ENCODE measurements at places on chromosomes 7 and 10.

DNA sequence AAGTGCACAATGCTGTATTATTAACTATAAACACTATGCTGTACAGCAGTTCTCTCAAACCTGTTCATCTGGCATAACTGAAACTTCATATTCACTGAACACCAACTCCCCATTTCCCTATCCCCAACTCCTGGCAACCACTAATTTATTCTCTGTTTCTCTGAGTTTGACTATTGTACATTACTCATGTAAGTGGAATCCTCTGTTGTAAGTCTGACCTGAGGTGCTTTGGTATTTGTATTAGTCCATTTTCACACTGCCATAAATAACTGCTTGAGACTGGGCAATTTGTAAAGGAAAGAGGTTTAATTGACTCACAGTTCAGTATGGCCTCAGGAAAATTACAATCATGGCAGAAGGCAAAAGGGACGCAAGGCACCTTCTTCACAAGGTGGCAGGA lies 266.3 kb downstream of the PPP1R3A start:
- no peak for DNase-seq

DNA sequence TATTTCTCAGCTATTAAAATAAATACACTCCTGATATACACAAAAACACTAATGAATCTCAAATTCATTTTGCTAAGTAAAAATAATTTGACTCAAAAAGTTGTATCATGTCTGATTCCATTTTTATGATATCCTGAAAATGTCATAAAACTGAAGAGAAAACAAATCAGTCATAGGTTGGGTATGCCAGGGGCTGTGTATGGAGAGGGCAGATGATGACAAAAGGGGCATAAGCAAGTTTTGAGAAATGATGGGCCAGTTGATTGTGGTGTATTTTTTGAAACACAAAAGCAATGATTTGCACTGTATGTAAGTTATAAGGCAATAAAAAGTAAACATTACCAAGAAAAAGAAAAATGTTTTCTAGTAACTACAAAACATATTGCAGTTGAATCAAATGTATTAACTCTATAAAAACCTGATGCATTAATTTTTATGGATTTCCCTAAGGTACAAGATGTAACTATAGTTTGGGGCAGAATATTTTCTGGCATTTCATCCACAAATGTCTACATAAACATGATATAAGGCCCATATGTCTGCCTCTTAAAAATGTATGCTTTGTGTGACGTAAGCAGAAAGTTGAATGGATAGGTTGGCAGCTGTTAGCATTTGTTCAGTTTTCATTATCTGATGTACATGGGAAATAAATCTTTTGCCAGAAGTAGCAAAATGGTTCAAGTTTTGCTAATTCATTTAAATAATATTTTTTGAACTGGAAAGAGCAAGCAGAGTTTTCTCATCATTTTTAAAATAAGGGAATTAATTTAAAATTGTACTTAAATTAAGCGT lies 35.1 kb upstream of the ING3 start:
- DNase-seq, result no peak

DNA sequence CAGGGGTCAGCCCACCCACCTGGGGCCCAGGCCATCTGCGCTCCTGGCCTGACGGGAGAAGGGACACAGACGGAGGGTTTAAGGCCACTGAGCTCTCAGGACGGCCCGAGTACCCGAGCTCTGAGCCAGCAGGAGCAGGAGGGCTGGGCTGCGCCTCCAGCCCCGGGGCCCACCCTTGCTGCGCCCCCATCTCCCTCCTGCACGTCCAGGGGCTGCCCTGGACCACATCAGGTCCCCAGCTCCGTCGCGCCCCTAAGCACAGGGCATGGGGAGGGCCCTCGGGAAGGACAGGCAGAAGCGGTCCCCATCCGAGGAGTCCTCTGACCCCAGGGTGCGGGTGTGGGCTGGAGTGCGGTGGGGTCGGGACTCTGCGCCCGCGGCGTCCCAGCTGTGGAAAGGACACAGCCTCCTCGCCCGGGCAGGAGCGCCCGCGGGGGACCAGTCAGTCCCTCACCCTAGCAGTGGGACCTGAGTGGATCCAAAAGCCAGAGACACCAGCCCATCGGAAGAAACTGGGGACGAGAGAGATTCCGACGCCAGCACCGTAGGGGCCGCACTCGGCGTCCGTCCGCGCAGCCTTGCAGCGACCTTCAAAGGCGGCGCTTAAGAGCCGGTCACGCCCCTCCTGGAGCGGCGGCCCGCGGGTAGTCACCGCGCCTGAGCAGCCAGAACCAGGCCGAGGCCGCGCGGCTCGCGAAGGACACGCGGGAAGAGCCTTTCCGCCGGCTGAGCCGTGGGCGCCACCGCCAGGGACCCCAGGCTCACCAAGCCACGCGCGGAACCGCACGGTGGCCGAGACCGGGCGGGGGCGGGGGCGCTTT lies 15.9 kb downstream of the CAMK2B start:
- no peak for DNase-seq

GRCh38 chr10:118939211-118940007 lies 90.1 kb upstream of the NANOS1 start:
- DNase-seq, result no peak

DNA sequence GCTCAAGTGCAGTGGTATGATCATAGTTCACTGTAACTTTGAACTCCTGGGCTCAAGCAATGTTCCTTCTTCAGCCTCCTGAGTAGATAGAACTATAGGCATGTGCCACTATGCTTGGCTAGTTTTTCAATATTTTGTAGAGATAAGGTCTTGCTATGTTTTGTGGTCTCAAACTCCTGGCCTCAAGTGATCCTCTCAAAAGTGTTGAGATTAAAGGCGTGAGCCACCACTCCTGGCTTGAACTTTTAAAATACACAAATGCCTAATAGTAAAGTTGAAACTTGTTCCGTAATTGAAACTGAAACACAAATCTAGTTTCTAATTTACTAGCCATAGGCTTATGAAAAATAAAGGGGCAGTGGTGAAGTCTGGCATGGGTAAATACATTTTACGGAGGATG lies 65.7 kb downstream of the AP3M1 start:
- no peak for DNase-seq

GRCh38 chr7:99127636-99128035 lies 16.3 kb downstream of the SMURF1 start:
- DNase-seq, result no peak

- no peak for DNase-seq
Measured at GRCh38 chr7:26743205-26743604, 121.2 kb downstream of the SKAP2 start.

DNA sequence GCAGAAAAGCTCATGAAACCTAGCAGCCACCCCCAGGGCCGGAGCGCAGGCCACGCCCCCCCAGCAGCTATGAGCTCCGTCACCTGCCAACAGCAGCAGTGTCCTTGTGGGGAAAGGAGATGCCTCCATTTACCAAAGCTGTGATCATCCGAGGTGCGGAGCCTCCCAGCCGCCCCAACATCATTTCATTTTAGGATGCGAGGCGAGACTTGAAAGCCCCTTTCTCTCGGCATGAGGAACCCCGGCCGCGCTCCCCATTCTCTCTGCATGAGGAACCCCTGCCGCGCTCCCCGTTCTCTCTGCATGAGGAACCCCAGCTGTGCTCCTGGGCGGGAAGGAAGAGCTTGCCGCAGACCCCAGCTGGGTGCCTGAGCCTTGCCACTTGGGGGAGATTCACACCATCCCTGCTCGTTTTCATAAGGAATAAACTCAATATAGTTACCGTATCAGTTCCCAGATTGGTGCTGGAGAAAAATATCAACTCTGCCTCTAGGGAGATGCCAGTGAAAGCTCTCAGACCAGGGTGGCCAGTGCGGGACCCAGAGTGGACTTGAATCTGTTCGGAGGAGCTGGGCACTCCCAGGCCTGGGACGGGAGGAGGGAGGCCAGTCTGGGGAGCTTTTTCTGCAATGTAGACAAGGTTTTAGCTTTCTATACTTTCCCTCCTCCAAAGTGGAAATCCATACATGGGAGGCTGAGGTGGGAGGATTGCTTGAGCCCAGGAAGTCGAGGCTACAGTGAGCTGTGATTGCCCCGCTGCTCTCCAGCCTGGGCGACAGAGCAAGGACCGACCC lies 35.0 kb downstream of the JAKMIP3 start:
- DNase-seq, result no peak

GRCh38 chr10:60410970-60411369 lies 21.3 kb upstream of the ANK3 start:
- DNase-seq, result no peak

DNA sequence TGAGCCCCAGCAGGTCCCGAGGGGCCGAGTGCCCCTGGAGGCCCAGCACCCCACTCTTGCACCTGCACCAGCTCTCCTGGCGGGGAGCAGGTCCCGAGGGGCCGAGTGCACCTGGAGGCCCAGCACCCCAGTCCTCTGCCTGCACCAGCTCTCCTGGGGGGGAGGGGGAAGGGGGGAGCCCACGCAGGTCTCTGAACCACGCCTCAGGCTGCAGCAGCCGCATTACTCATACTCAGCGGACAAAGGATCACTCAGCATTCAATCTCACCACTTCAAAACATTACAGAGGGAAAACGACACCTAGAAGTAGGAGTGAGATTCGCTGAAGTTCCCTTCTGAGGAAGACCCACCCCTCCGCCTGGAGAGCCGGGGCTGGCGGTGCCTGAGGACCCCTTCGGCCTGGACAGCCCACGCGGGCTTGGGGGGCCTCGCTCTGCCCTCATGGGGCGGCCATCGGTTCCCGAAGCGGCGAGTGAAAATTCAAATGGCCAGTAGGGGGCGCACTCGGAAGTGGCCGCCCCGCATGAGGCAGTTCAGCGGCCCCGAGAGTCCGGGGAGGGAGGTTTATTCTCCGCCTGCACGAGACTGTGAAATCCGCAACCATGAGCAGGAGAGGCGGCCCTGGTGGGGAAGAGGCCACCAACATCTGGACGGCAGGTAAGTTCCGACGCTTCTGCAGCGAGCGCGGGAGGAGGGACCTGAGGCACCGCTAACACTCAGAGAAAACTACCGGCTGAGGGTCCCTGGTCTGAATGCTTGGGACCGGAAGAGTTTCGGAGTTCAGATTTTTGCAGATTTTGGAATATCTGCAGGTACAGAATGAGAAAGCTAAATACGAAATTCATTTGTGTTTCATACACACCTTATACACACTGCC lies 1.1 kb upstream of the GPER1 start:
- DNase-seq, result no peak

GRCh38 chr10:3652886-3653285 lies 132.1 kb downstream of the KLF6 start:
- DNase-seq, result no peak

DNA sequence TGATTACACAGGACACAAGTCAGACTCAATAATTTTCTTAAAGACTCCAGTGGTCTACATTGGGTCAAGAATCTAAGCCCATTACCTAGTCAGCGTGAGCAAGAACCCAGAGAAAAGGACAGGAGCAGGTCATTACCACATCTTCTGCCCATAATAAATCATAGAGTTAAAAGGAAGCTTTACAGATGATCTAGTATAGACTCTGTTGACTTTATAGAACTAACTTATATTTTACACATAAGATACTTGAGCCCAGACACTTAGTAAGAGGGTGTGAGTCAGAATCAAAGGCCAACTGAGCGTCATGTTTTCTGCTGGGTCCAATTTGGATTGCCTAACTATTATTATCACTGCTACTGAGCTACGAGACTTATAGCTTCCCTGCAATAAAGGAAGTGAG lies 206.1 kb upstream of the NPSR1 start:
- DNase-seq, result no peak

- DNase-seq, result no peak
Measured at GRCh38 chr7:108434010-108434409, 22.2 kb downstream of the NRCAM start.

DNA sequence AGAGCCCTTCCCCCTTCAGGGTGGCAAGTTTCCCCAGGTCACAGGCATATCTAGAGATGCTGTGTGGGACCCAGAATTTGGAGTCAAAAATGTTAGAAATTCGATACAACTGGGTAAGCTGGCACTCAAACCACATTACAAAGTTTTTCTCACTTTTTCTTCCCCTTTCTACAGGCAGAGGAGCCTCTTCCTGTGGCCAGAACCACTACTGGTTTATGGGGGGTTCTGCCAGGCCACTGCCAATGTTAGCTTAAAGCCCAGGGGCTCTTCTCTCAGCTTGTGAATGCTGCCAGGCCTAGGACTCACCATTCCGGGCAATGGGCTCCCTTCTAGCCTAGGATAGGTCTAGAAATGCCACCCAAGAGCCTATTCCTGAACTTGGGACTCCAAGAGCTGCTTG lies 617.9 kb upstream of the PHF14 start:
- DNase-seq, result no peak

- DNase-seq, result no peak
Measured at GRCh38 chr7:2665359-2665791, 22.6 kb upstream of the AMZ1 start.

GRCh38 chr10:28492116-28492920 lies 40.6 kb upstream of the WAC start:
- DNase-seq, result no peak

DNA sequence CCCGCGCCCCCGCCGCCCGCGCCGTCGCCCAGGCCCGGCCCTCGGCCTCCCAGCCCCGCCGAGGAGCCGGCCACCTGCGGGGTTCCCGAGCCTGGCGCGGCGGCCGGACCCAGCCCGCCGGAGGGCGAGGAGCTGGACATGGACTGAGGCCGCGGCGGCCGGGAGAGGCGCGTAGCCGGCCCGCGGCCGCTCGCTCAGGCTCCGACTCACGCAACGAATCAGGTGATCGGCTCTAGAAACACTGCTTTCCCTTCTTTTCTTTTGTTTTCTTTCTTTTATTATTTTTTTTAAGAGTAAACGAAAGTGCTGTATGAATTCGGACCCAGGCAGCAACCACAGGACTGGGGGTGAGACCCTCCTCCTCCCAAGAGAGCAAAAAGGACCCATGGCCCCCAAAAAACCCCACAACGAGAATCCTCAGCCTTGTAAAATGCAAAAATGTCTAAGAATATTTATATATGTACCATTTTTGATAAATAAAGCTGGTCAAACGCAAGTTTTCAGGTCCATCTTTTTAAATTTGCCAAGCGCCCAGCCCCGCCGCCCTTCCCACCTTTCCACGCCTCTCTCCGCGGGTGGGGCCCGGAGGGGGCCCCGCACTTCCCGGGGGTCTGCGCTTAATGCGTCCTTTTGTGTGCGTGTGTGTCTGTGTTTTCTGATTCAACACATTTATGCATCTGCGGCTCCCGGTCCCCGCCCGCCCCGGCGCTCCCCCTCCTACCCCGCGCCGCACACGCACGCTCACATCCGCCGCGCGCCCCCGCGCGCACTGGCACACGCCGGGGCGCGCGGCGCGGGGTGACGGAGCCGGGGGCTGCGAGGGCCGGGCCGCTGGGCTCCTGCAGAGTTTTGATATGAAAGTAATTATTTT lies 4.4 kb downstream of the UNCX start:
- no peak for DNase-seq

DNA sequence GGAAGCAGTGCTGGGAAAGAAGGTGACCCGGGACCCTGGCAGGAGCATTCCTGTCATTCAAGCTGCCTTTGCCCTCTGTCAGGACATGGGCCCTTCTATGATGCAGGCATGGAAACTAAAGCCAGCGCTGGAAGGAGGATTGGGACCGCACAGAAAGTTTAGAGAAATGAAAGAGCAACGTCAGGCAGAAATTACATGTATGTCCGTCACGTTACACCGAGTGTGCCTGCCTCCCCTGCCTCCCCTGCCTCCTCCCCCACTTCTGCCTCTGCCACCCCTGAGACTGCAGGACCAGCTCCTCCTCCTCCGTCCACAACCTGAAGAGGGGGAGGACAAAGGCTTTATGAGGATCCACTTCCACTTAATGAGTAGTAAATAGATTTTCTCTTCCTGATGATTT lies 13.9 kb upstream of the PWWP2B start:
- no peak for DNase-seq

- no peak for DNase-seq
Measured at GRCh38 chr7:127550247-127550646, 35.1 kb downstream of the GCC1 start.
